ENCODE measurements at places on chromosomes 12 and 14.

GRCh38 chr14:98951521-98952152 is 320.4 kb downstream of the BCL11B start:
- no peak for DNase-seq

DNA sequence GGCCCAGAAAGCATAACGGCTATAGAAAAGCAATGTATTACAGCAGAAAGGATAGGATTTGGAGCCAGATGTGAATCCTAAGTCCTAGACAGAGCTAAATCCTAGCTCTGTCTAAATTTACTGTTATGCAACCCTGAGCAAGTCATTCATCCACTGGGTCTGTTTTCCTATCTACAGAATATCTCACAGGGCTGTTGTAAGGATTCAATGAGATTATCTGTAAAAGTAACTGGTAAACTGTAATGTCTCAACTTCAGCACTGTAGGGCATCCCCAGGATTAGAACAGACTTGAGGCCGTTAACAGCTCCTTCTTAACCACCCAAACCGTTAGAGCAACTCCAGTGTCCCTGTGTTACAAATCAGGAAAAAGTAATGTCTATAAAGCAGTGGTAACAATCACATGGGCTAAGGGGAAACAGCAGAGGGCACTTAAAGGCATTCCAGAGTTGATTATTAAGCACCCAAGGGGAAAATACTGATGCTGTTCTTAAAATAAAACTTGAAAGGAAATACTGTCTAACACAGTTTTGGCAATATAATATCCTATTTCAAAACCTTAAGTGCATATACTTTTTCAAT is 10.1 kb downstream of the GMFB start:
- DNase-seq = no peak

- DNase-seq = no peak
Measured at GRCh38 chr14:71135496-71135895, 228.2 kb downstream of the PCNX1 start.

DNA sequence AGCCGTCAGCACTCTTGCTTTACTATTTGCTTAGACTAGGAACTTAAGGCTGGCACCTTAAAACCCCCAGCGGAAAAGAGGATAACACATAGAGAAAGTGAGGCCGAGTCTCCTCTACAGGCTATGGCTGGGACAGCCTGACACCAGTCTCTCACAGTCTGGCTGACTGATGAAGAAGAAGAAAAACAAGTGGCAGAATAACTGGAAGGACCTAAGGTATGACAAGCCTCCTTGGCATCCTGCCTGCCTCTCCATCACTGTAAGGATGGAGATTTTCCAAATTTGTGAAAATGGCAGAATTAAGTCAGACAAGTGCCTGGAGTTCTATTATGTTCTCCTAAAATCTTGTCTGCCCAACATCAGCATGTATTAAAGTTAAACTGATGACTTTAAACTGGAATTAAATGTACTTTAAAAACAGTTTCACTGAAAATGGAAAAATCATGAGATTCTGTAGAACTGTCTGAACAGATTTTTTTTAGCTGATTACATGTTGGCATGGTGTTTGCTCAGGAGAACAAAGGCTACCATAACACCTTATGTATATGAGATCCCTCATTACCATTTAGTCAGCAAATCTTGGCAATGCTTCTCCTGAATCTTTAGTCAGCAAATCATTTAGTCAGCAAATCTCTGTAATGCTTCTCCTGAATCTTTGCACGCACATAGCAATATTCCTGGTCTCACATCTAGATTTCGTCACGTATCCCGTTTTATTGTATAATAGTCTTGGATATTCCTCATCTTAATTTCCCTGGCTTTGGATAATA is 140.3 kb upstream of the AEBP2 start:
- DNase-seq = no peak

- DNase-seq = no peak
Measured at GRCh38 chr12:113528606-113529293, 57.1 kb upstream of the LHX5 start.

DNA sequence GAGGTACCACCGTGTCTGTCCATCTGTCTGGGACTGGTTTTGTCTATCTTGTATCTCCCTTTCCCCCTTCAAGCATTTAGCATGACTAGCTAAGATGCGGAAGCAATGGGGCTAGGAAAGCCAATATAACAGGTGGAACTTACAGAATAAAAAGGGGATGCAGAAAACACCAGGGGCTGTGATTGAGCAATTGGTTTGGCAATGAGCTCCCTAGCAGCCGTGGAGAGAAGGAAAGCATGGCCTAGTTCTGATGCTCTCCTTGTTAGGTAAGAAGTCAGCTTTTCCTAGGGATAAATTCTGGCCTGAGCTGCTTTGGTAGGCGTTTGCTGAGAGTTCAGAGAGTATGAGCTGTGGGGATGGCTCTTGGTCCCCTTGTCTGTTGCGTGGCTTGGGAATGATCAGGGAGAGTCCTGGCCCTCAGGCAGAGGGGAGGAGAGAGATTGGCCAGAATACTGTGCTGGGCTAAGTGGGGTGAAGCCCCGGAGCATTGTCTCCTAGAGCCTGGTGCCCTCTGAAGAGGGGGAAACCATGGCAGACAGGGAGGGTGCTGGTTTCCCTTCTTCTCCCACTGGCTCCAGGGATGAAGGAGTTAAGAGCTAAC is 7.1 kb downstream of the SETD1B start:
- no peak for DNase-seq

GRCh38 chr12:38664661-38665269 is 240.6 kb downstream of the CPNE8 start:
- peak; percentile 18 for DNase-seq

- DNase-seq = no peak
Measured at GRCh38 chr12:69685810-69686209, 13.3 kb downstream of the BEST3 start.

GRCh38 chr14:67480011-67480410 is 8.5 kb downstream of the TMEM229B start:
- DNase-seq = no peak

DNA sequence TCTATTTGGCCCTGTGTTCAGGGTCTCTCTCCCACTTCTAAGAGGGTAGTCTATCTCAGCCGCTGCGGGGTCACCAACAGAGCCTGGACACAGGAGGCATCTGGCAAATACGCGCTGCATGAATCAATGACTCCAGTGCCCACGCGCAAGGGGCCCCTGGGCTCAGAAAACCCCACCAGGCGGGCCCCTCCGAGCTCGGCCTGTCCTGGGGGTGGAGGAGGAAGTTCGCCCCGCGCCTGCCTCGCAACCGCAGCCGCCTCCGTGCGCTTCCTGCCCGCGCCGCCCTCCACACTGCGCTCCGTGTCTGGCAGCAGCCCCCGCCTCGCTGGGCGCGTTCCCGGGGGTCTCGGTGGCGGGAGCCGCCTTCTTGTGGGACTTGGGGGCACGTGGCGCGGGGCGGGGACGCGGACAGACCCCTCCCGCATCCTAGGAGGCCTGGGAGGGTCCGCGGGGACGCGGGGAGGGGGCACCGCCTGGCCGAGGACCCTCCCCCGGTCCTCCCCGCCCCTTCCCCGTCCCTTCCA is 811 bp upstream of the FBRSL1 start:
- no peak for DNase-seq
